ENCODE measurements at places on chromosomes 3 and 15. TPM values are rescaled to one million over a fixed set of nuclear protein-coding genes. Genes with fewer than 3 reads are reported as not detected.

The GREM1 gene
- total RNA-seq, result 0.95 TPM

GRCh38 chr3:116741467-116741866 is 31.9 kb downstream of the TUSC7 start:
- H3K36me3 ChIP-seq, result no peaks in the 10 kb centered on the region
- H3K4me1 ChIP-seq, result no peaks in the 10 kb centered on the region
- H3K27ac ChIP-seq, result no peak overlapping the region
- H3K27me3 ChIP-seq, result no peaks in the 10 kb centered on the region
- H3K4me3 ChIP-seq, result no peak overlapping the region

- no peak overlapping the region for H3K27ac ChIP-seq
- no peak overlapping the region for H3K4me3 ChIP-seq
- no peak for DNase-seq
- no peaks in the 10 kb centered on the region for H3K36me3 ChIP-seq
- peaks cover 4% of the 10 kb centered on the region for H3K4me1 ChIP-seq
Observed at GRCh38 chr15:48928877-48929538, 34.7 kb downstream of the SHC4 start.

- no peaks in the 10 kb centered on the region for H3K4me1 ChIP-seq
- H3K27ac ChIP-seq, result no peak overlapping the region
- H3K4me3 ChIP-seq, result no peak overlapping the region
- no peaks in the 10 kb centered on the region for H3K27me3 ChIP-seq
- H3K36me3 ChIP-seq, result peaks cover 88% of the 10 kb centered on the region
Observed at GRCh38 chr3:126465928-126466544, 9.7 kb downstream of the ZXDC start.

DNA sequence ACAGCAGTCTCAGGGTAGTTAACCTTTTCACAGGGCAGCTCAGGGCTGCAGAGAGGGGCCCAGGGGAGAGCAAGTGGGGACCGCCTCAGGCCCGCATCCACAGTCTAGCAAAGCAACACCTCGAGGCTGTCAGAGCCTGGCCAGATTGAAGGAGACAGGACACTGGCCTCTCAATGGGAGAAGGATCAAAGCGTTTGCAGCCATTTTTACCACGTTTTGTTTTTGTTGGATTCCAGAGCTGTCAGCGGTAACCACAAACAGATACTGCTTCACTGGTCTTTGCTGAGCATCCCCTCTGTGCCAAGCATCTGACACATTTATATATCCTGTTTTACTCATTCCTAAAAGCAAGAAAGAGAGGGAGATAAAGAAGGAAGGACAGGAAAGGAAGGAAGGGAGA is 153.8 kb downstream of the SHQ1 start:
- H3K36me3 ChIP-seq, result no peaks in the 10 kb centered on the region
- no peaks in the 10 kb centered on the region for H3K4me1 ChIP-seq
- no peak for DNase-seq
- H3K27ac ChIP-seq, result no peak overlapping the region
- no peaks in the 10 kb centered on the region for H3K27me3 ChIP-seq

GRCh38 chr3:52130966-52131622 is 23.1 kb downstream of the POC1A start:
- no peak for DNase-seq
- H3K27me3 ChIP-seq, result no peaks in the 10 kb centered on the region
- no peaks in the 10 kb centered on the region for H3K36me3 ChIP-seq
- no peak overlapping the region for H3K27ac ChIP-seq
- H3K4me3 ChIP-seq, result no peak overlapping the region

Measured in thoracic aorta (tissue), 2 donors.